Mammary microvascular endothelial cell (primary cell): ENCODE measurements at places on chromosomes 5 and 9. TPM values are rescaled to one million over a fixed set of nuclear protein-coding genes. Genes with fewer than 3 reads are reported as not detected.

The PCDHA12 gene
- total RNA-seq, result not detected in 2 replicates

The PTGES gene
- 0.30 TPM in 1 of 2 replicates, not detected in the other for total RNA-seq

The TENT4A gene
- total RNA-seq, result 15.7 and 16.5 TPM in 2 replicates

The NEUROG1 gene
- total RNA-seq, result not detected in 2 replicates

The RALGPS1 gene
- 1.6 and 2.3 TPM in 2 replicates for total RNA-seq

The EIF4EBP3 gene
- total RNA-seq, result 3.8 and 4.8 TPM in 2 replicates

The HACD4 gene
- 6.1 and 6.3 TPM in 2 replicates for total RNA-seq

The RNF183 gene
- total RNA-seq, result not detected in 2 replicates

The FIBCD1 gene
- not detected in 2 replicates for total RNA-seq

The DMRT2 gene
- not detected in 2 replicates for total RNA-seq

The GFI1B gene
- total RNA-seq, result not detected in 2 replicates

The FCN1 gene
- total RNA-seq, result not detected in 2 replicates

The DNM1 gene
- not detected in 2 replicates for total RNA-seq

The SAP30L gene
- total RNA-seq, result 27.4 and 28.8 TPM in 2 replicates

The NR6A1 gene
- total RNA-seq, result 0.54 and 0.80 TPM in 2 replicates

The ALDOB gene
- not detected in 2 replicates for total RNA-seq

The LCN2 gene
- not detected in 2 replicates for total RNA-seq
